Femur (tissue), 1 donor: ENCODE measurements at places on chromosomes 11 and 22.
A peak's percentile ranks its signal among the peaks of the same experiment; 100 is the strongest.

DNA sequence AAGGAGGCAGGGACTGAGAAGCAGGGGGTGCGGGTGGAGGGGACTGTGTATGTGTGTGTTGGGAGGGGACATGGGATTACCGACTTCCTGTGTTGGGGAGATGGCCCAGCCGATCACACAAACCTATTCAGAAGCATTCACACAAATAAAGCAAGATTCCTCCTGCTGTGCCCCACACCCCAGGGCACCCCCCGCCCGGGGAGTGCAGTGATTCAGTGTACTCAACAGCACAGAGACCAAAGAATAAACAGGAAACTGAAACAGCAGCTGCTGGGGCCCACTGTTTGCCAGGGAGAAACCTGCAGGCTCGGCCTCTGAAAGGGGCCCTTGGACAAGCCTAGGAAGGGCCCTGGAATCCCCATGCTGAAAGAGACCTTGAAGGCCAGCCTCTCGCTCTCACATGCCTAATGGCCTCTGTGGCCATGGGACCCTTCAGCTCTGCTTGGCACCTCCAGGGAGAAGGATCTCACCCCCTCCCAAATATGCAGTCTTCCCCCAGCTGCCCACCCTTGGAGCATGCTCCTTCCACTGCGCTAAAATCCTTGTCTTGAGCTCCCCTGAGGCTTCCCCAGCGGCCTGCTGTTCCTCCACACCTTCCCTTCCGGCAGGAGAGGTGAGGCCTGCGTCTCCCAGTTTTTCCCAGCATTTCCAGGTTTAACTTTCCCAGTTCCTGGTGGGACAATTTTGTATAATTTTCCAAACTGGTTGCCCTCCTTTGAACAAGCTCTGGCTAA lies 72.9 kb downstream of the CSNK2A3 start:
- peak; percentile 32 for DNase-seq

GRCh38 chr22:24434471-24435322 lies 7.3 kb downstream of the ADORA2A start:
- peak; percentile 92 for DNase-seq

DNA sequence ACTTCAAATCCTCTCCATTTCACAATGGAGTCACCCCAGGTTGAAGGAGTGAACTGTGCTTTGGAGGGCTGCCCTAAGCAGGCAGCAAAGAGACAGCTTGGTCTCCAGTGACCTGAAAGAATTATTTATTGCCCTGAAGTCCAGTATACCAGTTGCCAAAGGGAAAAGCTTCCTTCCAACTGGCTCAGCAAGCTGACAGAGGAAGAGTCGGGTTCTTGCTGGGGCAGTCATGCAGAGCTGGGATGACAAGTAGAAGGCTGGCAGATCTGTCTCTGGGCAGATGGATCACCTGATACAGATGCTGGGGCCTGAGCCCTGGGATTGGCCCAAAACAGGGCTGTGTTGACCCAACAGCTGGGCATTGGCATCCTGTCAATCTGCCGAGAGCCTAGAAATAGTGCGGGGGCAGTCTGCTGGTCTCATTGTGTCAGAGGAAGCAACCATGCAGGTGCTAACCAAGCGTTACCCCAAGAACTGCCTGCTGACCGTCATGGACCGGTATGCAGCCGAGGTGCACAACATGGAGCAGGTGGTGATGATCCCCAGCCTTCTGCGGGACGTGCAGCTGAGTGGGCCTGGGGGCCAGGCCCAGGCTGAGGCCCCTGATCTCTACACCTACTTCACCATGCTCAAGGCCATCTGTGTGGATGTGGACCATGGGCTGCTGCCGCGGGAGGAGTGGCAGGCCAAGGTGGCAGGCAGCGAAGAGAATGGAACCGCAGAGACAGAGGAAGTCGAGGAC lies at the start of gene THRSP:
Gene THRSP, plus strand, starts transcription at position 422 of the 742 bp plus-strand sequence. Its CDS starts 21 bp downstream, at position 443.
- DNase-seq: no peak

DNA sequence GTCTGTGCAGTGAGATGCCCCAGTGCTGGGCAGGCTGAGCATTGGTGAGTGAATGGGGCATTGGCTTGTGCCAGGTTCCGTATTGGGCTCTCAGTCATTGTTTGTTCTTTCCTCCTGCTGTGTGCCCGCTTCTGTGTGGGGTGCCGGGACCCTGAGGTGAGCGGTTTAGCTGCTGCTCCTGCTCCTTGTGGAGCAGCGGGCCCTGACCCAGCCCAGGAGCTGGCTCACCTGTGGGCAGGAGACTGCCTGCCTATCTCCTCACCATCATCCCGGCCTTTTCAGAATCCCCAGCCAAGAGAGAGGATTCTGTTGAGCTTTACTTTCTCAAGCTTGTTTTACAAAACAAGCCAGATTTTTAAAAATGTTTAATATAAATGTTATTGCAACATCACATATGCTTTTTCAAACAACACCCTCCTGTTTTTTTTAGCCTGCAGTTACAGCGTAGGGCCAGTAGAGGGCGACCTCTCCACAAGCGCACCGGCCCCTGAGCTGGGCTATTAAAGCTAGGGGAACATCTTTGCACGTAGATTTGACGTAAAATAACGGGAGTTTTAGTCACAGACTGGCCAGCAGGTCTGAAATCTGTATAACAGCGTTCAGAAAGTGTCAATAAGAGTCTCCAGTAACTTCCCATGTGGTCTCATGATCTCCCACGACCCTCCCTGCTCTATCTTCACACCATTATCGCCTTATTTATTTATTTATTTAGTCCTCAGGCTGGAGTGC lies 25.1 kb upstream of the RELT start:
- peak; percentile 74 for DNase-seq

DNA sequence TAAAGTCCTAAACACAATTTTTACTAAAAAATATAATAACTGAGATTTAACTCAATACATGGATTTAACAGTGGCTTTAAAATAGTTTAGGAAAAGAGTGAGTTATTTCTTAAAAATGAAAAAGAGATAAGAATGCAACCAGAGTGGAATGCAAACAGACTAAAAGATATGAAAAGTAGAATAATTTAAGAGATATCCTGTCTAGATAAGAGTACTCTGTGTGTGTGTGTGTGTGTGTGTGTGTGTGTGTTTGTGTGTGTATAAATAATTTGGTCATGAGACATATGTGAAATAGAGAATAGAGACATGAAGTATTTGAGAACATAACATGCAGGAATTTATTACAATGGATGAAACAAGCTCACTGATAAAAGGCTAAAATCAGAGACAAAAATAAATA lies 986.9 kb upstream of the CHORDC1 start:
- no peak for DNase-seq

DNA sequence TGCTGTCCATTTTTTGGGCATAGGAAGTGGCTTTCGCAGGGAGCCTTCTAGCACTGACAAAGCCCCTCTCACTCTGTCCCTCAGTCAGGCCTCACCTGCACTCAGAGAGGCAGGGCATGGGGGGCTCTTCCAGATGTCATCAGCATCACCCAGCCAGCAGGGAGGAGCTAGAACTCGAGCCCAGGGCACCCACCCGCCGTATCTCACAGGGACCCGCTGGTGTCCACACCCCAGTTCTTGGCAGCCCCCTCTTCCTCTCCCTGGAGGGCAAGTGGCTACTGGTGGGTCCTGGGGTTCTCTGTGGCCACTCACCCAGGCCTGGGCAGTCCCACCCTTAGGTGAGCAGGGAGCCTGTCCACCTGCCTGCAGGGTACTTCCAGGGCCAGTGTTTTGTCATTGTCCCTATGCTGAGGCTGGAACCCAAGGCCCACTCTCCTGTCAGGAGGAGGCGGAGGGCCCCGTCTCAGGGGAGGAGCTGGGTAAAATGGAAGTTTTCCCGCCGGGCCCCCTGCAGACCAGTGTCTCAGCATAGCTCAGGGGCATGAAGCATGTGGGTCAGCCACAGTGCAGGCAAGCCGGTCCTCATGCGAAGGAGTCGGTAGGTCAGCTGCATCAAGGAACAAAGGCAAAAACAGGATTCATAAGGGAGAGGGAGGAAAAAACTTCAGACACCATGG lies 21.8 kb downstream of the MYO7A start:
- DNase-seq: no peak

- DNase-seq: no peak
Measured at GRCh38 chr11:124791626-124792341, 8.4 kb downstream of the MSANTD2 start.

DNA sequence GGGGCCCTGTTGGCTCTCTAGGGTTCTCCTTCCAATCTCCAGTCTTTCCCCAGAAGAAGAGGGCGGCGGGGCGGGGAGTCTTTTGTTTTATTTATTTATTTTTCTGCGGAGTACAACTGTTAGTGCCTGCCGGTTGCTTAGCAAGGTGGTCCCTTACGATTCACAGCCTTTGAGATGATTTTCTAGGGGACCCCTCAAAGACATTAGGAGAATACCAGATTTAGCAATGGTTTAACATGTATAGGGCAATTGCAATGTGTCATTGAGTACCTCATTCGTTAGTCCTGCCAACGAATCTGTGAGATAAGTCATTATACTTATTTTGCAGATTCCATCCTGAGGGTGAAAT lies 307 bp upstream of the MRPL16 start:
- DNase-seq: no peak

GRCh38 chr11:128688031-128688713 lies 5.7 kb upstream of the FLI1 start:
- DNase-seq: no peak

DNA sequence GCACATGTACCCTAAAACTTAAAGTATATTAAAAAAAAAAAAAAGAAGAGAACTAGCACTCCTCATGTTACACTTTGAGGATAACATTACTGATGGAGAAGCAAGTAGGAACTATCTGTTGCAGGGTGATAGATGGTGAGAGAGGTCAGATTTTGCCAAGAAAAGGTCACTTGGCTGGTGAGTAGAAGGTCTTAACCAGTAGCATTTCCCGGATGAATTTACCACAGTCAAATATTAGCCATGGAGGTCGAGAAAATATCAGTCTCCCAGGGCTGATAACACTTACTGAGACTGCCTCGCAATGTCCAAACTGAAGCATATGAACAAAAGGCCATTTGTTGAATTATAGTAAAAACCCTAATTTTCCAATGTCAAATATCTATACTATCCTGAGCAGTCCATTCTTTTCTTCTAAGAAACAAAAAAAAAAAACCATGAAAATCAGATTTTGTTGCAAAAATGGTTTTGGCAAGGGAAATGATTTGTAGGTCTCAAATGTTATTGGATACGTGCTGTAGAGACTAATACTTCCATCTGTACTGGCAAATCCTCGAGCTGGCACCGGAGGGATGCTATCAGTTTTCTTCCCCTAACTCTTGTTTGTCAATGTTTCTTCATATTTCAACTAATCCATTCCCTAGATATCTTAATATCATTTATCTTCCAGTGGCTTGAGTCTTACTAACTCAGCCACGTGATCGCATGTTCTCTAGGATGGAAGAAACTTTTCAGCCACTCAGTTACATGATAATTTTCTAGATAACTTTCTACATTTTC lies 14.5 kb upstream of the BBOX1 start:
- no peak for DNase-seq

DNA sequence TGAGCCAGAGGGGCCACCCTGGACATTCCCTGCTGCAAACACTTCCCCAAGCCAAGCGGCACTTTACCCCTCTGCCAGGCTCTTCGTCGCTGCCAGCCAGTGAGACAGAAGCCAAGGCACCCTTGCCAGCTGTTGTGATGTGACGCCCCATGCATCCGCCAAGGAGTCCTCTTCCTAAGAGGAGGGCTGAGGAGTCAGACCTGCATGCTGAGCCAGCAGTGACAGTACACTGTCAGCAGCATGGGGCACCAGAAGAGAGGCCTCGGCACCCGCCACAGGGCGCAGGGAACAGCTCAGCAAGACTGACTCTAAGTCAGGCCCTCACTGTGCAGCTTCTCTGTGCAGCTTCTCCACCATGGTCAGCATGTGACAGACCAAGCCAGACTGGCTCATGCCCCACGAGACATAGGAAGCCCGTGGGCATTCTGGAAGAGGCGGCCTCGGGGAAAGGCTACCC lies 26.4 kb downstream of the VPS37C start:
- no peak for DNase-seq

GRCh38 chr22:48640890-48641841 lies 1186.5 kb downstream of the BRD1 start:
- DNase-seq: peak; percentile 60
